ENCODE measurements at places on chromosomes 2 and 18.
A peak's percentile ranks its signal among the peaks of the same experiment; 100 is the strongest.

- DNase-seq: no peak
Measured at GRCh38 chr2:15069149-15069548, 436.6 kb downstream of the LRATD1 start.

- no peak for DNase-seq
Measured at GRCh38 chr18:57025540-57025939, 121.3 kb upstream of the BOD1L2 start.

- DNase-seq: no peak
Measured at GRCh38 chr2:64661741-64662169, 8.0 kb upstream of the SERTAD2 start.

- DNase-seq: no peak
Measured at GRCh38 chr2:106159866-106160785, 34.0 kb downstream of the UXS1 start.

GRCh38 chr18:4352746-4353551 is 102.2 kb downstream of the DLGAP1 start:
- no peak for DNase-seq

DNA sequence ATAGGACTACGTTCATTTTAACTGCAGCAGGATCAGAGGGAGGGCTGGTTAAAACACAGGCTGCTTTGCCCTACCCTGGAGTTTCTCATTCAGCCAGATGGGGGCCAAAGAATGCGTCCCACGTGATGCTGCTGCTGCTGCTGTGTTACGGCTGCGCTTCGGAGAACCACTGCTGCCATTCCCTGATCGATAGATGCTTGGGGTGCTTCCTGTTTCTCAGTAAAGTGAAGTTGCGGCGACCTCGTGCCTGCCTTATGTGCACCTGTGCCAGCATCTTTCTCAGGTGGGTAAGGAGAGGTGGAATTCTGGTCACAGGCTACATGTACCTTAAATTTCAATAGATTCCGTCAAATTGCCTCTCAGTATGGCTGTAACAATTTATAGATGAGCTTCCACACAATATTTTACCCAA is 24.7 kb upstream of the TOGARAM2 start:
- DNase-seq: peak; percentile 60

DNA sequence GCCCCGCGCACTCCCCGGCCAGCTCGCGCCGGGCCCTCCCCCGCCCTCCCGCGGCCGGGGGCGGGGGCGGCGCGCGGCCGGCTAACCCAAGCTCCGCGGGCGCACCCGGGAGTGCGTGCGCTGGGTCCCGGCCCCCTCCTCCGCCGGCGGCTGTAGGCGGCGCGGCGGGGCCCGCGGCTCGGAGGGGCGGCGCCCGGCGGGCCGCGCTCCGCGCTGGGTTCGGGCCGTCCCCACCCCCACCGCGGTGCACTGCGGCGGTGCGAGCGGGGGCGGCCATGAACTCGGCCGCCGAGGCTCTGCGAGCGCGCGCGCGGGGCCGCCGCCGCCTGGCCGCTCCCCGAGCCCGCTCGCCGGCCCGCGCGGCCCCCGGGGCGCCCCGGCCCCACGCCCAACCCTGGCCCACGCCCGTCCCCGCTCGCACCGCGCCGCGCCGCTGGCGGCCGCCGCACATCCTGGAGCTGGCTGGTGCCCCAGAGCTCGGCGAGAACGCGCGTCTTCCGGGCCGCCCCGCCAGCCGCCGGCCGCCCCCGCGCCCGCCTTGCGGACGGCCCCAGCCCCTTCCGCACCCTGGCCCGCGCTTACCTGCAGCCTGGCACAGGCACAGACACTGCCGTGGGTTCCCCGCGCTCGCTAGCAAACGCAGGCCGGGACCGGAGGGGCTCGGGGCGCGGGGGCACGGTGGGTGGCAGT is at the start of gene ZBTB14:
ZBTB14 (minus strand) TSS at position 496 of the 690 bp plus-strand sequence. CDS start 2,480 bp downstream, outside the sequence.
- DNase-seq: peak; percentile 89

- peak; percentile 75 for DNase-seq
Measured at GRCh38 chr2:152505495-152505906, 170.5 kb downstream of the FMNL2 start.

- no peak for DNase-seq
Measured at GRCh38 chr2:145797692-145798091, 1277.8 kb upstream of the ZEB2 start.

- no peak for DNase-seq
Measured at GRCh38 chr18:9993521-9994025, 79.8 kb downstream of the VAPA start.

DNA sequence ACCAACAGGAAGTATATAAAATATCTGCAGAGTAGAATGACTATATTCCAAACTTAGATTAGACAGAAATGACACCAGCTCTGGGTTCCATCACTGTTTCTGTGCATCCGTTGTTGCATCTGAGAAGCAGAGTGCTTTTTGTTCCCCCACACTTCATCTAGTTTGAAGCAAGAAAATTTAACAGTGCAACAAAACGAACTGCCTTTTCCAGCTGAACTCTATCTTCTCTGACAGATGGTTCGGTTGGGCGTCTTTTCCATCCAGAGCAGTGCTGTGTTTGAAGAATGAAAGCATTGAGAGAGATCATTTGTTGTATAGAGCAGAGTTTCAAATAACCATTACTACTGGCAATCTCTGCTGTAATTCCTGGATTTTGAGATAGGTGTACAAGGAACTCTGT is 757.5 kb downstream of the DPP10 start:
- no peak for DNase-seq
